ENCODE measurements at places on chromosomes 2 and 18.

DNA sequence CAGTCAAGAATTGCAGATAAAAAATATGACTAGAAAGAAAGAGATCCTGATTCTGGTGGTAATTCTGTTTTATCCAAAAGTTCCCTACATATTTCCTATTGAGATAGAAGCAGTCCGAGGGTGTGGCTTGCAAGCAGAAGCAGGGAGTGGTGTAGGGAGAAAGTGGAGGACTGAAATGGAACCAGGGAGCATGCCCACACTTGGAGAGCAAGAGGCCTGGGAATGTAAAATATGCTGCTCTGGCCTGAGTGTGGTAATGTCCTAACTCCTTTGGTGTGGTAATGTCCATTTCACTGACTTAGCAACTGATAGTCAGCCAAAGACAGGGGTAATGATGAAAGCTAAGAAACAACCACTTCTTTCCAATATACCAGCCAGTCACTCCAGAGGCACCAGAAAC is 30.1 kb upstream of the FMNL2 start:
- DNase-seq, result no peak

DNA sequence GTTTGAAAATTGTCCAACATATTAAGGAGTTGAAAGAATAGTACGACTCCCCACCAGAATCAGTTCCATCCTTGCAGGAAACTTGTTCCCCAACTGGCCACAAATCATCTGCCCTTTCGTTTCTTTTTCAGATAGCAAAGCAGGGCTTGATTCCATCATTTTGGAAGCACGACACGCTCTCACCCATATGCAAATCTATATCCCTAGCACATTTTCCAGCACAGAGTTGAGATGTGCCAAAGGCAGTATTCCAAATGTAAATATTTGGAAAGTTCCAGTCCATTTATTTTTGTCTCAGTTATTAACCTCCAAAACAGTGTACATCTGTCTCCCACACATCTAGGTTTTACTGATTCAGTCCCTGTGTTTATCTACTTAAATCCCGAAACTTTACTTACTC is 128.8 kb upstream of the BCL2L11 start:
- DNase-seq, result no peak

GRCh38 chr18:30775629-30776028 is 266.9 kb downstream of the DSC3 start:
- no peak for DNase-seq

- no peak for DNase-seq
These were observed 144.8 kb upstream of the TNP1 start for GRCh38 chr2:217004656-217005055.

- no peak for DNase-seq
These were observed 207.9 kb upstream of the ACVR2A start for GRCh38 chr2:147636886-147637285.

DNA sequence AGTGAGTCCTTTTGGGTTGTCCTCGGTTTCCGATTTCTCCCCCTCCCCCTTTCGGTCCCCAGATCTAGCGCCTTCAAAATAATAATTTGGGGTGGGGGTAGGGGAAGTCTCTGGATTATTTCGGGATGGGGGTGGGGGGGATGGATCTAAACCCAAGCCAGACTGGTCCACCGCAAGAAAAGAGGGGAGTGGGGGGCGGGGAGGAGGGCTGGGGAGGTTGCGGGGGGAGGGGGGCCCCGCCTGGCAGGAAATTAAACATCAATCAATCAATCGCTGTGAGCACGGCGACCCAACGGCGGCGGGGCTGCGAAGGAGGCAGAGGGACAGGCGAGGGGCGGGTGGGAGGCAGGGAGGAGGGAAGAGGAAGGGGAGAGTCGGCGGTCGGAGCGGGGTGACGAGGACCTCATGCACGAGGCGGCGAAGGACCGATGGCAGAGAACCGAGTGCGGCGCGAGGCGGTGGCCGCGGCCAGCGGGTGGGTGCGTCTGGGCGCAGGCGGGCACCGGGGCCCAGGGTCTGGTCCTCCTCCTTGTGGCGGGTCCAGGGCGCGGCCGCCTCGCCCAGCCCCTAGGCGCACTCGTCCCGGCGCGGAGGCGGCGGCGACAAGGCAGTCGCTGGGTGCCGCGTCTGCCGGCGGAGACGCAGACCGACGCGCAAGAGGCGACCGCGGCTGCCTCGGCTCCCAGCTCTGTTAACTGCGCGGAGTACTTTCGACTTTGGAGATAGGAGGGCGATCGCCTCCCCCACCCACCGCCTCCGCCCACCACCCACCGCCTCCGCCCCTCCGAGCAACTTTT is 468 bp upstream of the SATB2 start:
- DNase-seq, result no peak

GRCh38 chr2:23221236-23221635 is 163.7 kb upstream of the KLHL29 start:
- no peak for DNase-seq

DNA sequence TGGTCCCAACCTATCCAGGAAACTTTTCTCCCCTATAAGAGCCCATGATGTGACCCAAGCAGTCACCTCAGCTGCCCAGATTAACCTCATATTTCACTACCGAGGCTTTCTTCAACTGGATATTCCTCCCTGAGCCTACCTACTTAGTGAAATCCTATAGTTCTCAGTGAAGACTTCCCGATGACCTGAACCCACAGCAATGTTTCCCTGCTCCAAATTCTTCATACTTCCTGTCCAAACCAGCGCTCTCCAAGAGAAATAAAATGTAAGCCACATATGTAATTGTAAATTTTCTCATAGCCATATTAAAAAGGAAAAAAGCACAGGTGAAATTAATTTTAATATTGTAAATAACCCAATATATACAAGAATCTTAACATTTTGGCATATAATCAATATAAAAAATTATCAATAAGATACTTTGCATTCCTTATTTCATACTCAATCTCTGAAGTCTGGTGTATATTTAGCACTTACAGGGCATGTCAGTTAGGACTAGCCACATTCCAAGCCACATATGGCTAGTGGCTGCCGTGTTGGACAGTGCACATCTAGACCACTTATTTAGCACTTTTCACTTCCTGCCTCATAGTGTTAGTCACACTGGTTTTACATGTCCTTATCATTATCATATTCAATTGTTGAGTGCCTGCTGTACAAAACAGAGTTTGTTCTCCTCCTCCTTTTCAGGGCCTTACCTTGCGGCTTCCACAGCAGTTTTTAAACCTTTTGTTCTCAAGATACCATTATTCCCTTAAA is 1.9 kb upstream of the STAT4 start:
- DNase-seq, result no peak

DNA sequence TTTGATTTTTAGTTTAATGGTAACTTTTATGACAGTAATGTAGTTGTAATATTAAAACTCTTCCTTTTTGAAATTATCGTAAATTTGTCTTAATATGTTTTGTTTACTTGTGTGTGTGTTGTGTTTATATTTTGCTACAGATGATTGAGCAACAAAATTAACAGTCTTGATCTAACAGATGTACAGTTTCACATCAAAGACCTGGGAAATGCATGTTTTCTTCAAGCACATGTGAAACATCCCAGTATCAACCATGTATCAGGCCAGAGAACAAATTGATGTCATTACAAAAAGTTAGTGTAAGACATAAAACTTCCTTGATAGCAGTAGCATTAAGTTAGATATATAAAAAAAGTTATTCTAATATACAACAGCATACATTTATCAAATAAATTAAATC is 45.5 kb downstream of the TMEM18 start:
- no peak for DNase-seq

DNA sequence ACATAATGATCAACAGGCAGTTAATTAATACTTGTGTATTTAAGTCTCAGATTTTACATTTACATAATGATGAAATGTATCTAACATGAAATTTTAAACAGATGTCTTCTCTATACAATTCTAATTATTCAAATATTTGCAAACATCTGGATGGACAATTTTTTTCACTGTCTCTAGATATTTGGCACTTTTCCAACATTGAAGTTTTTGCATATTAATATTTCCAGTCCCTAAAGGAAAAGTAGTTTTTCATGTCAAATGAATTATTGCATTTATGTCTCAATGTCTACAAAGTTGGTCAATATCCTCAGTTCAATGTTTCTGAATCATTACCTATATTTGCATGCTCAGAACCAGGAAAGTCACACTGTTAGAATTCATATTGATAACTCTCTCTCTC is 560.9 kb upstream of the PKDCC start:
- no peak for DNase-seq

Measured in activated T-helper 1 cell treated with anti-CD3 and anti-CD28 coated beads, Interleukin-2, amount 50 U/mL, for 16 hours (primary cell).